ENCODE measurements at places on chromosomes 16 and 17.

GRCh38 chr16:73228649-73229048 is 180.7 kb upstream of the ZFHX3 start:
- DNase-seq = peak; percentile 84

DNA sequence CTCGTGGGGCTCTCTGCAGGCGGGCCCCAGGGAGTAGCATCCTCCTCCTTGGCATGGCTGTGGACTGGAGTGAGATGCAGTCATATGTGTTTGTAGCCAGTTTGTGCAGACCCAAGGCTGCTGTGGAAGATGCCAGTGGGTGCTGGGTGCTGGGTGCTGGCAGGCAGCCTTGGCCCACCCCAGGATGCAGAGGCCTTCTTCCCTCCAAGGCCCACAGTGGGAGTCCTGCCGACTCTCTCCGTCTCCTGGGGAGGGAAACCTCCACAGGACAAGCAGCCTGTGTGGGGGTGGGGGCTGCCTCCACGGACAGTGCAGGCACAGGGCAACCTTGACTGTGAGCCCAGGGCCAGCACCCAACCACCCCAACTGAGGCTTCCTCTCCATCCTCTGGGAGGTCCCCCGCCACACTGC is 13.8 kb upstream of the TMEM92 start:
- DNase-seq = no peak

- peak; percentile 78 for DNase-seq
Measured at GRCh38 chr17:15957206-15957605, 12.3 kb downstream of the ADORA2B start.

DNA sequence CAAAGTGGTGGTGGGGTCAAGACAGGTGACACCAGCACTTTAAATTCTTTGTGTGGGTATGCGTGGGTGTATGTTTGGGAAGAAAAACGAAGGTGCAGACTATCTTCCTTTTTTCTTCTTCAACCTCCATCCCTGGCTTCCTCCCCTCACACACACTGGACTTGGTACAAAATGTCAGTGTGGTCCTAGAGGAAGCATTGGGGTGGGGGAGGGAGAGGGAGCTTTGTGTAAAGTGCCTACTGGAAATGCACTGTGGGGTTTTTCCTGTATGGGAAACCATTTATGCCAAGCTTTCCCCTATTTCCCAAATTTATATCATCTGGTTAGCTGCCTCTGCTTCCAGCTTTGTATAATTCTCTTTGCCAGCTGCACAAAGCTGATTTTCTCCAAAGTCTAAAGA is 44.4 kb downstream of the SLFN12L start:
- no peak for DNase-seq

- no peak for DNase-seq
Measured at GRCh38 chr17:77326636-77327035, 185.9 kb downstream of the SEC14L1 start.

GRCh38 chr17:27956601-27957445 is 63.7 kb upstream of the LYRM9 start:
- no peak for DNase-seq

DNA sequence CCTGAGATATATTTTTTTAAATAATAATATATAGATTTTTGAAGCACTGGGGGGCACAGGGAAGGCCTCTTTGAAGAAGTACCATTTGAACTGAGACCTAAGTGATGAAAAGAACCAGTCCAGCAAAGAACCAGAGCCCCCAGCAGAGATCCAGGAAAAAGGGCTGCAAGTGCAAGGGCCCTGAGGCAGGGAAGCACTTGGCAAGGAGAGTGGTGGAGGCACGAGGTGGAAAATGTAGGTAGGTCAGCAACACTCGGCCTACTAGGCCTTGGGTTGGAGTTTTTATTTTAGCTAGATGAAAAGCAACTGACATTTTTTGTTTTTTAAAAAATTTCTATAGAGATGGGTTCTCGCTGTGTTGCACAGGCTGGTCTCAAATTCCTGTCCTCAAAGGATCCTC is 1.6 kb upstream of the CD19 start:
- DNase-seq = no peak

- DNase-seq = no peak
Measured at GRCh38 chr17:43967251-43967875, 13.6 kb upstream of the PYY start.

DNA sequence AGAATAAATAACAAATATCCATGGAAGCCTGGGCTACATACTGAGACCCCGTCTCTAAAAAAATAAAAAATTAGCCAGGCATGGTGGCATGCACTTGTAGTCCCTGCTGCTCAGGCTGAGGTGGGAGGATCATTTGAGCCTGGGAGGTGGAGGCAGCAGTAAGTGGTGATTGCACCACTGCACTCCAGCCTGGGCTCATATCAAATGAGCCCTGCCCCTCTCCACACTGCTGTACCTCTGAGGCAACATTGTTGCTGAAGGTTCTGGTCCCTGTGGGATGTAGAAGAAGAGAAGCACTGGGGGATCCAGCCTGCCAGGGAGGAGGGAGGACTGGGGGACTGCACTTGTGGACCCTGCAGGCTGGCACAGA is 11.4 kb upstream of the ARHGAP23 start:
- no peak for DNase-seq

GRCh38 chr17:76953946-76954345 is 85.7 kb downstream of the MGAT5B start:
- peak; percentile 57 for DNase-seq

DNA sequence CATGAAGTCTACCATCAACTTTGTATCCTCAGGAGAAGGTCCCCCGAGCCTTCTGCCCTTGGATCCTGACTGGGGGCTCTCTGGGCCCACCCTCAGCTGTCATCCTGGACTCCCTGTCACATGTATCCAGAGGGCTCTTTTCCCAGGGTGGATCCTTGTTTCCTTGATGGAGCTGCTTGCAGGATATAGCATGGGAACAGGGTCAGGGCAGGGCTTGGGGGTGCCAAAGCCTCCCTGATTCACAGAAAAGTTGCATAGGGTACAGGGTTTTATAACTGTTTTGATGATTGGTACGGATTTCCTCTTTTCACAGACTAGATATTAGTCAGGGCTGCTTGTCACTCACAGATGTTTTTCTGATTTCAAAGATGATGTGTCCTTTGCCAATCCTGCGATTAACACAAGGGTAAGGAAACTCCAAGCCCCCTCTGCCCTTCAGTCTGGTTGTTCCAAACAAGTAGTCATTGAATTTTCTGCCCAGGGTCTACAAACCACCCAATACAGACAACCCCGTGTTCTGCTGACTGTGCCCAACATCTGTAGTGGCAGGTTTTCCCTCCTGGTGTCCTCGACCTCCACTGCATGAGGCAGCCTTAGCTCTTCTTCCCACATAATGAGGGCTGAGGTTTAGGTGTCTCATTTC is 20.6 kb upstream of the SLC35G3 start:
- DNase-seq = no peak

- DNase-seq = no peak
Measured at GRCh38 chr16:27704252-27704651, 154.3 kb downstream of the KATNIP start.

GRCh38 chr17:30379303-30379902 is 676 bp downstream of the CPD start:
- no peak for DNase-seq

DNA sequence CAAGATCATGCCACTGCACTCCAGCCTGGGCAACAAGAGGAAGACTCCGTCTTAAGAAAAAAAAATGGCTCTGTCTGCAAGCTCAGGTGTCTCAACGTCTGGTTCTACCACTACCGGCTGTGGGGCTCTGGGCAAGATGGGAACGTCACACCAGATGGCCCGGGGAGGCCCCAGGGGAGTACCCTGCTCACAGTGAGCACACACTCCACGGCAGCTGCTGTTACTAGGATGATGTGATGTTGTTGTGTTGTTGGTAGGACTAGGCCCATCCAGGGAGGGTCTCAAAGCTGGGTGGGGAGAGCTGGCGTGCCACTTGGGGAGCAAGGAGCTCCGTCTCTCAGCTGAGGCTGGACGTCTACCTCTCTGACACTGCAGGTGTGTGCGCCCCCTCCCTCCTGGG is 9.4 kb upstream of the NPTX1 start:
- DNase-seq = no peak

DNA sequence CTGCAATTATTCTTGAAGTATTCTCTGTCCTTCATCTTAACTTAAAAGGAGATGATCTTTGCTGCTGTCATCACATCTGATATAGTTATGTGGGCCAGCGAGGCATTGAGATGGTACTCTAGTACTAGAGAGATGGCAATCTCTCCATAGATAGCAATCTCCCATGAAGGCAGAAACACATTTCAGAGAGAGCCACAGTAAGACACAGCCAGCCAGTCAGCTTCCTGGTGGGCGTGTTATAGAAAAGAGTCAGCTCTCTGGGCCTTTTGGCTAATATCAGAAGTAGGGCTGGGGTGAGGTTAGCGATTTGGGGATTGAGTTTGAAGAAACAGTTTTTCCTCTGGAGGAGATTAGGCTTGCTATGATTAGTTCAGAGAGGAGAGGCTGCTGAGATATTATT is 22.6 kb upstream of the EFCAB13 start:
- DNase-seq = no peak

Data from M059J (cell line).